Activated CD4-positive, alpha-beta T cell treated with anti-CD3 and anti-CD28 coated beads for 36 hours (primary cell): ENCODE measurements at places on chromosomes 2 and 18. TPM values are rescaled to one million over a fixed set of nuclear protein-coding genes. Genes with fewer than 3 reads are reported as not detected.
A peak's percentile ranks its signal among the peaks of the same experiment; 100 is the strongest.

The DAW1 gene
- total RNA-seq: not detected

The MARCHF7 gene
- 83.1 TPM for total RNA-seq

The LYPD6B gene
- total RNA-seq: not detected

The TCF23 gene
- total RNA-seq: 0.02 TPM

The SCYGR5 gene
- total RNA-seq: not detected

The FAM110C gene
- 0.96 TPM for total RNA-seq

The INHA gene
- total RNA-seq: not detected

DNA sequence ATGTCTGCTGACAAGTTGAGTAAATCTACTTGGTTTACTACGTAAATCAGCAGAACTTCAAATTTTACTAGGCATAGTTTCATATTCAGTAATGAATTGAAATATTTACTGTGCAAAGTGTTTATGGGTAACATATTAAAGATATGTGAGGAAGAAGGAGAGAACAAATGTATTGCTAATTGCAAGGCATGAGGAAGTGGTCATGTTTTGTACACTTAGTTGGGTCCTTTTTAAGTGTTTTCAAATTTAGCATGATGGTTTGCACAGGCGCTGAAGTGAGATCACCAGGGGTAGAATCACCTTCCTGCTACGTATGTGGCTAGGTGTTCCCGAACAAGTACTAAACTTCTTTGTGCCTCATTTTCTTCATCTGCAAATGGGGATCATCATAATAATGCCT is 1534.4 kb downstream of the LRP1B start:
- no peaks in the 10 kb centered on the region for H3K27me3 ChIP-seq
- H3K36me3 ChIP-seq: no peaks in the 10 kb centered on the region

GRCh38 chr18:63271148-63271547 is 48.4 kb downstream of the BCL2 start:
- H3K27me3 ChIP-seq: no peaks in the 10 kb centered on the region
- no peak overlapping the region for H3K27ac ChIP-seq
- peaks cover 39% of the 10 kb centered on the region for H3K36me3 ChIP-seq
- no peak for DNase-seq
- peaks cover 66% of the 10 kb centered on the region for H3K4me1 ChIP-seq

DNA sequence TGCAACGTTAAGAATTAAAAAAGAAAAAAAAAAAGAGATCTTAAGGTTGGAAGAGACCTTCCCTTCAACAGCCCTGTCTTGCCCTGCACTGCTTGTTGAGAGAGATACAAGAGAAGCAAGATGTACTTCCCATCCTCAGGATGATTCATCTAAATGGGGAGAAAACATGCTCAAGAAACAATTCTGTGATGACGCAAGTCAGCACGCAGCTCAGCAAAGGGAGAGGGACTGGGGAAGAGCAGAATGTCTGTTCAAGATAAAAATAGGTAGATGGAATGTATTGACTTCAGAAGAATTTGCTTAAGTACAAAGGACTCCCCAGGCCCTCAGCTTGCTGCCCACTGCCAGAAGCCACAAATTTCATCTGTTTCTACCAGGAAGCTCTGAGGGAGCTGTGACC is 198.2 kb upstream of the SPRED2 start:
- no peaks in the 10 kb centered on the region for H3K36me3 ChIP-seq
- DNase-seq: no peak
- no peaks in the 10 kb centered on the region for H3K4me1 ChIP-seq
- no peak overlapping the region for H3K27ac ChIP-seq
- peaks cover 4% of the 10 kb centered on the region for H3K27me3 ChIP-seq

DNA sequence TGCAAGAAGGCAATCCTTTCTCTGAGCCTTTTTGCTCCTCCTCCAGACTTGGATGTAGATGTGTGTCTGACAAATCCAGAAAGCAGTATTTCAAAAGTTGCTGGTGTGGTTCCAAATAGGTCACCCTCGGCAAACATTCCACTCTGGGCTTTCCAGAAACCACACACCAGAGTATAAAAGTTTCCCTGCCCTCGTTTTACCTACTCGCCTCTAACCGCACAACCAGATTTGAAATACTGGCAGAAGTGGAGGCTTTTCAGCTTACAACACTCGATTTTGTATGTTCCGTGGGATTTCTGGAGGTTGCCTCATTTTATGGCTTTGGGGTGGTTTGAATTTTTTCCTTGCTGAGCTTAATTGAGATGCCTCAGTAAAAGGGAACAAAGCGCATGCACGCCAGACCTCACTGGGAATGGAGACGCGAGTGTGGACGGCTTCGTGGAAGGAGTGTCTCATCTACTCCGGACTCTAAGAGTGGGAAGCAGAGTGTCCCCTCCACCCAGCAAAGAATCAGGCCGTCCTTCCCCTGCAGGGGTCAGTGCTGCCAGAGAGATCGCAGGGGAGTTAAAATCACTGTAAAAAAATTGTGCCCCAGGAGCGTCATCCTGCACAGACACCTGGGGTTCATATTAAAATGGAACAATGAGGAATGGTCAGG is 44.0 kb upstream of the RPL31 start:
- no peaks in the 10 kb centered on the region for H3K36me3 ChIP-seq
- no peak overlapping the region for H3K27ac ChIP-seq
- peaks cover 7% of the 10 kb centered on the region for H3K4me1 ChIP-seq
- no peak for DNase-seq

DNA sequence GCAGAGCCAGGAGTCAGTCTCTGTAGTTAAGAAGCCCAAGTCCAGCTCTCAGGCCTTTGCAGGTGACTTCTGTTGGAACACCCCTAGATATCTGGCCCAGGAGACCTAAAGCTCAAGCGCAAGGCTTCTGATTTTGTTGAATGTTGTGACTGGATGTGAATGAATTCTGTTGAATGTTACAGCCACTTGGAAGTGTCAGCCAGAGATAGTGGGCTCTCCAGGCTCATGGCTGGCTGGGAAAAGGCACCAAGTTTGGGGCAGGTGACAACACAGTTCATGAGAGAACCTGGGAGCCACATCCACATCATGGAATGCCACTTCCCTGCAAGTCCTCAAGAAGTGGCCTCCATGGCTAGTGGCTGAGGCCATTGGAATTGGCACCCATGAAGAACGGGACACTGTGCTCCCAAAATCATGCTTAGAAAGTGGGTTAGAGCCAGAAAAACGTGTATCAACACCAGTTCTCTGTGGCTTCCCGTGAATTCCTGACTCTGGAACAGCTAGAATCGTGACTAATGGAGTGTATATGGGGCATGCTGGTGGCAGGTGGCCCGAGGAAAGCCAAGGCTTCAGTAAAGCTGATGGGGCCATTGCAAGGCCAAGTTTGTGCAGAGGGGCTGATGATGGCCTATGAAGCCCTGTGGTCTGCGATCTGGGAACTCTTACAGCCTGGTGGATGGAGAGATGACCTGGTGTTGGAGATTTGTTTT is 30.2 kb downstream of the EDAR start:
- H3K4me3 ChIP-seq: peak overlapping the region; percentile 54
- peak overlapping the region; percentile 82 for H3K27ac ChIP-seq
- DNase-seq: no peak
- H3K36me3 ChIP-seq: peaks cover 2% of the 10 kb centered on the region
- peaks cover 69% of the 10 kb centered on the region for H3K4me1 ChIP-seq

- no peak overlapping the region for H3K4me3 ChIP-seq
- no peaks in the 10 kb centered on the region for H3K4me1 ChIP-seq
- no peak overlapping the region for H3K27ac ChIP-seq
- no peak for DNase-seq
- H3K27me3 ChIP-seq: no peaks in the 10 kb centered on the region
Observed at GRCh38 chr18:13239171-13239956, 20.8 kb downstream of the LDLRAD4 start.

- H3K4me1 ChIP-seq: peaks cover 5% of the 10 kb centered on the region
- H3K4me3 ChIP-seq: no peak overlapping the region
- peaks cover 11% of the 10 kb centered on the region for H3K36me3 ChIP-seq
Observed at GRCh38 chr2:286035-286434, 1.9 kb downstream of the ALKAL2 start.

- no peak overlapping the region for H3K27ac ChIP-seq
- H3K4me1 ChIP-seq: peaks cover 36% of the 10 kb centered on the region
- peak; percentile 78 for DNase-seq
- H3K27me3 ChIP-seq: peaks cover 15% of the 10 kb centered on the region
Observed at GRCh38 chr18:13217466-13217961, 1.0 kb upstream of the LDLRAD4 start.

DNA sequence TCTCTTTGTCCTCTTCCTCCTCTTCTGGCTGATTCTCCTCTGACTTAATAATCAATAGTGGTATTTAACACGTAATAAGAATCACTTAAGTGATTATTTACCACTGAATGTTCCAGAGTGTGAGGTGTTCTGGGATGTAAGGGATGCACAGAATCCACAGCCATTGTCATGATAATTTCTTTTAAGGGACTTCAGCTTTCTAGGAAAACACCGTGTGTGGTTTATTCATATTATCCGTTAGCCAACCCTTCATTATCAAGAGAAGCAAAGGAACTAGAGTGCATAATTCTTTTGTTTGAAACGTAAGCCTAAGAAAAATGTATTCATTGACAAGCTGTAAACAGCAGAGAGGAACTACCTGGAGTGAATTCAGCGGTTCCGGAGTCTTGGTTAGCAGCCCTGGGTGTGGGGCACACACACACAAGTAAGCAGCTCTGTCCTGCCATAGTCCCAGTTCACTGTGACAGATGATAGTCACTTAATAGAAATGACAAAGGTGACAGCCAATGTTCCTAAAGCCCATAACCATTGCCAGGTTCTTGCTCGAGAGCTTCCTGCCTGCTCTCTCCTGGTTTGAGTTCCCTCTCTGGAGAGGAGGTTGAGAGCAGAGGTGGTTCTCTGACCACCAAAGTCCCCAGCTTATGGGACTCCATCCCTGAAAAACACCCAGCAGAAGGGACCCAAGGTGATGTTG is 101.9 kb downstream of the ACOXL start:
- no peak overlapping the region for H3K4me3 ChIP-seq
- no peaks in the 10 kb centered on the region for H3K36me3 ChIP-seq
- DNase-seq: no peak
- H3K27ac ChIP-seq: no peak overlapping the region
- H3K27me3 ChIP-seq: peaks cover 33% of the 10 kb centered on the region

GRCh38 chr2:39447266-39448168 is 10.4 kb upstream of the MAP4K3 start:
- no peak overlapping the region for H3K4me3 ChIP-seq
- H3K27me3 ChIP-seq: no peaks in the 10 kb centered on the region
- no peak overlapping the region for H3K27ac ChIP-seq
- H3K4me1 ChIP-seq: peaks cover 5% of the 10 kb centered on the region

DNA sequence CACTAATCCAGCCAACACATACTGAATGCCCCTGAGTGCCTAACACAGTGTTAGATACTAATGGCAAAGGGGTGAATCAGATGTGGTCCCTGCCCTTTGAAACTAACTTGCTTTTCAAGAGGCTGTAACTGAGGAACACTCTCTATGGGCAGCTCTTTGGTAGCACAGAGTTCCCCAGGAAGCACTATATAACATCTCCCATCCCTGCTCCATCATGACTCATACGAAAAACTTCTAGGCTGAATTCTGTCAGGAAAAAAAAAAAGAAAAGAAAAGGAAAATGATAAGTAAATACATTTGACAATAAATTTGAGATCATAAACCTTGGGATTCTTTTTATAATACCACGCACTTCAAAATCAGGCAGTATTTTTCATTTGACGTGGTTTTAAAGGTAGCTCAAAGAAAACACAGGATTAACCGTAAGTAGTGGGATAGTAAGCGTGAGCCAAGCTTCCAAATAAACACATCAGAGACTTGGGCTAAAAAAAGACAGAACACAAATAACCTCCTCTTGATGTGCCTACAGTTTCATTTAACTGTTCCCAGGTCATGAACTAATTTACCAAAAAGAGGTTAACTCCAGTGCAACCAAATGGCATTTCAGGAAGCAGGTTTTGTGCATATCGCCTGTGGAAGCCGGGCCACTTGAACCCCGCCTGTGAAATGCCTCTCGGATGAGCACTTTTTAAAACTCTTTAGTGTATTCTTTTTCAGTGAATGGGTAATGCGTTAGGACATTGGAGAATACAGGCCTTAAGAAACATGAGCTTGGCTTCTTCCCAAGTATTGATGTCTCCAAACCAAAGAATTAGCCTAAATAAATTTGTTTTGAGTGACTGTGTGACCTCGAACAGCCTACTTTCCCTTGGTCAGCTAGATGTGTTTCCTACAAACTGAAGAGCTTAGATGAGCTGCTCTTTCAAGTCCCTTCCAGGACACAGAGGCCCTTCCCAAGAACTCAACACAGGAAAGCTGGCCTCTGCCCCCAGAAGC is 42.0 kb downstream of the RDH14 start:
- peaks cover 11% of the 10 kb centered on the region for H3K27me3 ChIP-seq
- no peaks in the 10 kb centered on the region for H3K4me1 ChIP-seq
- DNase-seq: no peak
- H3K4me3 ChIP-seq: no peak overlapping the region
- H3K36me3 ChIP-seq: no peaks in the 10 kb centered on the region

DNA sequence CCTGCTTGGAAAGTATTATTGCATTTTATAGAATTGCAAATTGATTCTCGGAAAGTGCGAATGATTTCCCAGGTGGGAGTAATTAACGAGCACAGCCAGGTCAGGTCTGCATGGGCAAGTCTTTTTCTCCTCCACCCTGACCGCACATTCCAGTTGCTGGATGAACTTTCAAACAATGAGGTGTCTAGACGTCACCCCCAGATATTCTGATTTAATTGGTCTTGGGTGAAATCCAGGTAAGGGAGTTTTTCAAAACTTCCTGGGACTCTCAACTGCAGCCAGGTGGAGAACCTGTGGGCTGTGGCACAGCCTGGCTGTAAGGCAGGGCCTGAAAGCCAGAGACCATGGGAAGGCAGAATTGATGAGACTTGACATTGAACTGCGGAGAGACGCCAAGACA is 15.9 kb upstream of the RNF152 start:
- H3K27ac ChIP-seq: no peak overlapping the region
- no peaks in the 10 kb centered on the region for H3K36me3 ChIP-seq

DNA sequence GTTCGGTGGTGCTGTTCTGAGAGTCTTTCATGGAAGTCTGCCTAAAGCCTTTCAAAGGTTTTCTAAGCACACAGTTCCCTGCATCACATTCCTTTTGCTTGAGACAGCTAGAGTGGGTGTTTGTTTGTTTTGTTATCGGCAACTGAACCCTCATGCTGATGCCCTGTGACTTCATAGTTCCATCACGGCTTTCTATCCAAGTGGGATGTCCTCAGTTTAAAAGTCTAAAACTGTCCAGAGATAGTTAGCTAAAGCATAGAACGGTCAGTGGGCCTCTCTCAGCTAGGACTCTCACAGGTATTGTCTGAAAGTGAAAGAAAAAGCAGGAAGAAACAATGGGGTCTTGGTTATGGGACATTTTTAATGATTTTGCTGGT is 337.3 kb downstream of the OSR1 start:
- H3K4me1 ChIP-seq: no peaks in the 10 kb centered on the region
- no peak for DNase-seq
- H3K27me3 ChIP-seq: no peaks in the 10 kb centered on the region
- no peaks in the 10 kb centered on the region for H3K36me3 ChIP-seq
- H3K27ac ChIP-seq: no peak overlapping the region
- no peak overlapping the region for H3K4me3 ChIP-seq

DNA sequence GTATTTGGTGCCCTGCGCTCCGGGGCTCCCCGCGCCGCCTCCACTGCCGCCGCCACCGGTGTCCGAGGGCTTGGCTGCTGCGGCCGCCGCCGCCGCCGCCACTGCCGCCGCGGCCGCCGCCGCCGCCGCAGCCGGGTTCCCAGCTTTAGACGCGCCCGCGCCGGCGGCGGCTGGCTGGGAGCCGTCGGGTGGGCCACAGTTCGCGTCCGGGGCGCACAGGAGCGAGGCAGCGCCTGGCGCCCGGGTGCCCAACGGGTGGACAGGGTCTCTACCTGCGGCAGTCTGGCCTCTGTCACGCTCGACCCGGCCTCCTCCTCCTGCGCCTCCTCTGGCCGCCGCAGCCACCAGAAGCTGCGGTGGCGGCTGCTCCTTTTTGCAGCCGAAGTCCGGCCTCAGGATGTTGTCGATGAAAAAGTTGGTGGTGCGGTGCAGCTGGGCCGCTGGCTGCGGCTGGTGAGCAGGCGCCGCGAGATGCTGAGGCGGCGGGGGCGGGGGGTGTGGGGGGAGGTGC is 951 bp downstream of the EN1 start:
- peaks cover 1% of the 10 kb centered on the region for H3K36me3 ChIP-seq
- peaks cover 33% of the 10 kb centered on the region for H3K4me1 ChIP-seq
- no peak overlapping the region for H3K4me3 ChIP-seq
- DNase-seq: no peak
